Mesenteric fat pad (tissue), 1 donor: ENCODE measurements at places on chromosomes 16 and 17. TPM values are rescaled to one million over a fixed set of nuclear protein-coding genes. Genes with fewer than 3 reads are reported as not detected.

Gene USP32
- 69.6 TPM for total RNA-seq

Gene RAMP2
- total RNA-seq = 58.2 TPM

Gene CCL15
- not detected for total RNA-seq

Gene CA7
- total RNA-seq = not detected

Gene ACSM2A
- not detected for total RNA-seq

Gene IGF2BP1
- total RNA-seq = not detected

Gene EPOP
- 2.5 TPM for total RNA-seq

Gene TMEM100
- 36.8 TPM for total RNA-seq

Gene TADA2A
- total RNA-seq = 19.4 TPM

Gene LCMT1
- total RNA-seq = 27.7 TPM

Gene STX1B
- total RNA-seq = 1.5 TPM

Gene KRTAP1-1
- not detected for total RNA-seq
